ENCODE measurements at places on chromosomes 2 and 18.

- no peak for DNase-seq
Measured at GRCh38 chr2:193894081-193894480, 1699.3 kb upstream of the TMEFF2 start.

DNA sequence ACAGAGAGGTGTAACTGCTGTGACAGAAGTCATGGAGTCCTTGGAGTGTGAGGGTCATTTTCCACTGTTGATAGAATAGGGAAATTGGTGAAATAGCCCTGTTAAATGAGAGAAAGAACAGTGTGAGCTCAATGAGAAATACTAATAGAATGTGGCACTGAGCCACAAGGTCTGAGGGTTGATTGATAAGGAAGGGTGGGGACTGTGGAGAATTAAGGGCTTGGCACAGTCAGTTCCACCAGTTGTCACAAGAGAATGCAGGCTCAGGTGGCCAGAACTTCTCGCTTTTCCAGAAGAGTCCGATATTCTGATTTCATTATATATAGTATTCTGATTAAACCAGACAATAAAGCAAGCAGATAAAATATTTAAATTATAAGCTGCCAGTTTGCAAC is 9.1 kb upstream of the IL1RN start:
- no peak for DNase-seq

DNA sequence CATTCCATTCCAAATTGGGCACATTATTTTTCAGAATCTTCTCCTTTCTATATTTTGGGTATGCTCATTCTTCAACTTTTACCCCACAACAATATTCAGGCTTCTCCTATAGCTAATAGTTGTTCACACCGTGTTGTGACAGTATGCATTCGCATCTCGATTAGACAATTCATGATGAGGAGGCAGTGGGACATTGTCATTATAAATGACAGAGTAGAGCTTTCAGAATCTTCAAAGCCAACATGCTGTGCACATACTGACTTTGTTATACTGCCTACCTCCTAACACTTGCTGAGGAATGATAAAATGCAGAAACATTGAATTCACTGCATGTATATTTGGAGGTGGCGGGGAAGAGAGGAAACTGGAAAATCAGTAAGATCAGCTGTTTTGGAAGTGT is 714.2 kb downstream of the SUCLG1 start:
- no peak for DNase-seq

DNA sequence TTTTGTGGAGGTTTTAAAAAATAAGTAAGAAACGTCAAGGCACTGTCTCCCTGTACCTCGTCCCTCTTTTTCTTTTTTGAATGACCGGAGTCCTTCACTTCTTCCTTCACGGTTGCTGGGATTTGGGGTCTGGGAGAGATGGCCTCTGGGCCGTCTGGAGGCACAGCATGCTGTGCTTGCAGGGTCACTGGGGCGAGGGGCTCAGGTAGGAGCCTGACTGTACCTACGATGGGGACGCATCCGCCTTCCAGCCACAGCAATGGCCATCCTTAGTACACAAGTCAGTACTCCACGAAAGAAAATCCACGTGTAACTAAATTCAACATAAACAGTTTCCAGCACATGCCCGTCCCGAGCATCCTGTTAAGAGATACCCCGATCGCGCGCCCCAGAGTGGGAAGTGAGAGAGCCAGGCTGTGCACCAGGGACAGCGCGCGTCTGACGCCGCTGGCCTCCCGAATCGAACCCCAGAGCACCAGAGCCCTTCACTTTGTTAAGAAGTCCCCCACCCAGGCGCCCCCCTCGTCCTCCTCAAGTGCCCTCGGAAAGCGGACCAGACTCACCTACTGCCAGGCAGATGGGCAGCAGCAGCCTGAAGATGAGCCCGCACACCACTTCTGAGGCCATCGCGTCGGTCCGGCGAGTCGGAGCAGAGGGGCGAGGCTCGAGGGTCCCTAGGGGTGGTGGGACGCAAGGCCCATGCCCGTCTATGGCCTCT is 1.2 kb downstream of the PIEZO2 start:
- no peak for DNase-seq

- no peak for DNase-seq
Measured at GRCh38 chr2:82811946-82812345, 1647.1 kb downstream of the SUCLG1 start.

- no peak for DNase-seq
Measured at GRCh38 chr2:99152199-99152895, 2.4 kb downstream of the TSGA10 start.

DNA sequence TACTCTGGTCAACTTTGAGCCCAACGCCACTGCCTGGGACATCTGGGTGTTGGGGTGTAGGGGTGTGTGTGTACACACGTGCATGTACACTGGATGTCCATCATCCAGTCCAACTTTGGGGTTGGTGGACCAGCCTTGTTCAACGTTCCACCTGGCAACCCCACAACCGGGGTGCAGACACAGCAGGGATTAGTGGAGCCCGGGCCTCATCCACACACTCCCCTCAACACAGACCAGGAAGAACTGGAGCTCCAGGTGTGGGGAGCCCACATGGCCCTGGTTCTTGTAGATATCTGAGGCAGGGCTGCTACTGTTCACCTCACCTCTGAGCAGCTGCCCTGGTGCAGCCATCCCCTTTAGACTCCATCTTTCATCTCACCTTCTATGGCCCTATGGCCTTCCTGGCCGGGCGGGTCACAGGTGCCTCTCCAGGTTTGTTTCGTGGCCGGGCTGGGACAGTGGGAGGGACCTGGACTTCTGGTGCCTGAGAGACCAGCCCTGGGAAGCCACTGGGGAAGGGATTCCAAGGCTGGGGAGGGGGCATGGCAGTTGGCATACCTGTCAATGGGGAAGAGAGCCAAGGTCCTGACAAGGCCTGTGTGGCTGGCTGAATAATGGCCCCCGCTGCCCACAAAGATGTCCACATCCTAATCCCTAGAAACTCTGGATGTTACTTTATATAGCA is 7.5 kb downstream of the NEU2 start:
- no peak for DNase-seq

DNA sequence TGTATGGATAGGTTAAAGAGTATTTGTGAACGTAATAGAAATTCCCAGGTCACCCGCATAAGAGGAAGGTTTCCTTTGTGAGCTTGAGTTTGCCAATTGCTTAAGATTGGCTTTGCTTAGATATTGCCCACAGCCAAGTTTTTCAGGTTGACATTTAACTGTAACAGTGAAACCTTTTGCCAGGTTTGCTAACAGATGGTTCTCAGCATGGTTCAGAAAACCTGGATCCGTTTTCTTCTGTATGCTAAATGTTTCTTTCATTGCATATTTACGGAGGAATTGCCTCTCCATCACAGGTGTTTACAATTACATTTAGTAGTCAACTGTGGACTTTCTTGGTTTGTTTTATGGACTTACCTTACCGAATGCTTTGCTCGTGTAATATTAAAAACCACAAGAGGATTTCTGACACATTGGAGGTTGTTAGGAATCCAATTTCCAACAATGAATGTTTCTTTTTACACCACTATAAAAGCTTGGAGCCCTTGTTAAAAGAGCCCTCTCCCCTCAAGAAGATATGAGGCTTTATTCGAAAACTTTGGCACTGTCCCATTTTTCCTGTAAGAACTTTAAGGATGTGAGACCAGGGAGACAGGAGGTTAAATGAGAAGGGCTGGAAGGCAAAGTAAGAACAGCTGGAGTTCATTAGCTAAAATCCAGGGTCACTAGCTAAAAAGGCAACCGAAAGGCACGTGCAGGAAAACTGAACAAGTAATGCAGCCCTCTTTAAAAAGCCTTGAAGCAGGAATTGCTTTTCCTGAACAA is 7.8 kb downstream of the CDK15 start:
- DNase-seq: no peak

DNA sequence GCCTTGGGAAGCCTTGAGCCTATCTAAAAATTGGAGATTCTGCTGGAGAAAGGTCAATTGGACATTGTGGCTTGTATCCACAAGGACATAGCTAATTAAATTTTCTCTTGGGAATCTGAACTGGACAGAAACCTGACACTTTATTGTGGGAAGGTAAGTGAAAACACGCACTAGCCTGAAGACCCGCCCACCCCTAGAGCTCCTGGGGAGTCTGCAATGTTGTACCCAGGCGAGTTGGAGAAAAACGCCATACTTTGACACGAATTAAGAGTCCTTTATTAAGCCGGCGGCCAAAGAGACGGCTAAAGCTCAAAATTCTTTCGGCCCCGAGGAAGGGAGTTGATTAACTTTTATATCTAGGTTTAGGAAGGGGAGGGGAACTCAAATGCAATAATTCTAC is 1.2 kb upstream of the ZNF892 start:
- no peak for DNase-seq

GRCh38 chr2:40400336-40400953 is 51.4 kb downstream of the SLC8A1 start:
- DNase-seq: no peak

DNA sequence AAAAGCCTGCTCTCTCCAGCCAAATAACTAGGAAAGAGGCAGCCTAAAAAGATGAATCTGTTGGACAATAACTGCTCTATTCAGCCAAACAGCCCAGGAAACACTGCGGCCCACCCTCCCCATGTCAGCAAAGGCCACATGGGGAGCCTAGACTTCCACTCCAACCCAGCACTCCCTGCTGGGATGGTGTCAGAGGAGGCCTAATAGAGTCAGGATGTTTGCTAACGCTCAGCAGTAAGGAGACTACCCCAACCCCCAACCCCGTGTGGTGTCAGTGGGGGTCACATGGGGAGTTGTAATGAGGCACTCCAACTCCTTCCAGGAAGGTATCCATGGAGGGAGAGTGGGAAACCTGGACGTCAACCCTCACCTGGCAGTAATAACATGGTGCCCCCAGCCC is 41.6 kb downstream of the ZBTB7C start:
- no peak for DNase-seq

- DNase-seq: no peak
Measured at GRCh38 chr2:127893494-127893893, 7.7 kb upstream of the AMMECR1L start.

- DNase-seq: no peak
Measured at GRCh38 chr2:202046572-202046971, 12.9 kb downstream of the FZD7 start.

GRCh38 chr2:239250216-239251081 is 150.4 kb downstream of the HDAC4 start:
- DNase-seq: no peak

- no peak for DNase-seq
Measured at GRCh38 chr18:62334120-62334519, 9.0 kb downstream of the TNFRSF11A start.

DNA sequence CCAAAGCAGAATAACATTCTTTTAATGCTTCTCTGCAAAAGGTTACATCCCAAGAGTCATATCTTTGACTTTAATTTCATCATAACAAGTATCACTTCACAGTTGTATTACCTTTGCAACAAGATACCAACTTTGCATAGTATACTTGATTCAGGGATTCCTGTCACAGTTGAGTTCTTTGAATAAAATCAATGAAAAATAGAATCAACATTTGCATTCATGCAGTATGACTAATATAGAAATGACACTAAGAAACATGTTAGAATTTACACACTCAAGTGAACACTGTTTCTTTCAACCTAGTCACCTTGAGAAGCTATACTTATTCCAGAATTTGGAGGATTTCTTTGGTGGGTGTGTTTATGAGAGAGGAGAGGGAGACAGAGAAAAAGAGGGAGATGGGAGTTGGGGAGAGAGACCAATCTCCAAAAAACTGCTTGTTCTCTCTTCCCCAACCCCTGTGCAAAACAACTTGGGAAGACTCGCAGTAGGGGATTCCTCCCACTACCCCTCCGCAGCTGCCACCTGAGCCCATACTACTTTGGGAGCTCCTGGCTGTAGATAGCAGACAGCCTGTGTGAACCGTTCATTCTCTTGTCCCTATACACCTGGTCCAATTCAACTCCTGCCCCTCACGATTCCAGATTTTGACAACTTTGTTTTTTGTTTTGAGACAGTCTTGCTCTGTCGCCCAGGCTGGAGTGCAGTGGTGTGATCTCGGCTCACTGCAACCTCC is 57.7 kb downstream of the PELI1 start:
- DNase-seq: no peak

DNA sequence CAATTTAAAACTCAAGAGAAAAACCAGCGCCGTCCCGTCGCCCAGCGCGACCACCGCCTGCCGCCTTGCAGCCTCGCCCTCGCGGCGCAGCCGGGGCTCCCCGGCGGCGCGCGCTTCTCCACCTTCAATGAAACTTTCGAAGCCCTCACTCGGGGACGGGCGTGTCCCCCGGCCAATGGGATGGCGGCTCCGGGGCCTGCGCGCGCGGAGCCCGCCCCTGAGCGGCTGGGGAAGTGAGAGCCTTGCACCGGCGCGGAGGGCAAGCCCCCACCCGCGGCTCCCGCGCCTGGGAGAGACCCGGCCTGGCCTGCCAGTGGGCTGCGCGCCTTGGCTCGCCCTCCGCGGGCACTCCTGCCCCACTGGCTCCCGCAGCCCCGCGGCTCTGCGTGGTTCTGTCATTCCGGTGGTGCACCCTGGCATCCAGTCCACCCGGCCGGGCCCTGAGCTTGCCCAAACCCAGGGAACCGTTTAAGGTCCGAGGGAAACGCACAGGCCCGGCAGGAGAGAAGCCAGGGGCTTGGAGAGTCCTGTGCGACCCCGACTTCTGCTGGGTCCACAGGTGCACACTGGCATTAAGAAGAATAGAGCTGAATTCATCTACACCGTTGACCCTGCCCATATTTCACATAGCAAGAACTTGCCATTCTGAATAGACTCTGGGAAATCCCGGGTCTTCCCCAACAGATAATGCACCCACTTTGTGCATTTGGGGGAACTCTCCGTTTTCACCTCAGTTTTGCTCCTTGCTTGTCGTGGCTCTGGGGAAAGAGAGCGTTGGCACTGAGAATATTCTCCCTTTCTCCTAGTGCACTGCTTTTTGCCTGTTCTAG is at the start of gene PIEZO2:
Gene PIEZO2 (minus strand): TSS at position 129 of the 830 bp plus-strand sequence. CDS start 981 bp downstream, outside the sequence.
- no peak for DNase-seq

DNA sequence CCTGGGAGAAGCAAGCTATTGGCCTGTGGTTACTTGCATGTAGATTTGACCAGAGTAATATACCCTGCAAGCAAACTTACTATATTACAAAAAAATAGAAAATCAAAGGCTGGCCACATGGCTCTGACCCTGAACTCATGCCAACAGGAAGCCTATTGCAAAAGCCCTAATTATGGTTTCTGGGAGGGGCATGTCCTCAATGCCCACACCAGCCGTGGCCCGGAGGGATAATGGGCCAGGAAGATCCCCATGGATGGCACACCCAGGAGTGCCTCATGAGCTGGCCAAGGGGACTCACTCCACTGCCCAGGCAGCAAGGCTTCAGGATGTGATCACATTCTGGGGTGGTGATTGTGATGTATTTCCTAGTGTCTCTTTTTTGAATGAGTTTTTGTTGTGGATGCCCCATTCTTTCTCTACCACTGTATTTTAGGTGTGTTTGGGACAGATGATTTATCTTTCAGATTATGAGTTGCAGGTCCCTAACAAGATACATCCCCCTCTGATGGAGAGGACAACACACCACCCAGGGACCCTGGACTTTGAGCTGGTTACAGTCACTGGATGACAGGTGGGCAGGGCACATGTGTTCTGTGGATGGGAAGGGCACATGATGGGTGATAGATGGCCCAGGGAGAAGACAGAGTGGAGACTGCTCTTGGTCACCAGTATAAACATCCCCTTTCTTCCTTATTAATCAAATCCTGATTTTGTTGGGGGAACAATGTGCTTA is 18.7 kb upstream of the TFCP2L1 start:
- DNase-seq: no peak

Data from activated naive CD4-positive, alpha-beta T cell treated with anti-CD3 and anti-CD28 coated beads, Interleukin-2, amount 50 U/mL, for 72 hours (primary cell).